GM18507 (cell line): ENCODE measurements at places on chromosomes 11 and 22.

GRCh38 chr11:62416596-62416995 lies 2.2 kb upstream of the SCGB1A1 start:
- no peak for DNase-seq

DNA sequence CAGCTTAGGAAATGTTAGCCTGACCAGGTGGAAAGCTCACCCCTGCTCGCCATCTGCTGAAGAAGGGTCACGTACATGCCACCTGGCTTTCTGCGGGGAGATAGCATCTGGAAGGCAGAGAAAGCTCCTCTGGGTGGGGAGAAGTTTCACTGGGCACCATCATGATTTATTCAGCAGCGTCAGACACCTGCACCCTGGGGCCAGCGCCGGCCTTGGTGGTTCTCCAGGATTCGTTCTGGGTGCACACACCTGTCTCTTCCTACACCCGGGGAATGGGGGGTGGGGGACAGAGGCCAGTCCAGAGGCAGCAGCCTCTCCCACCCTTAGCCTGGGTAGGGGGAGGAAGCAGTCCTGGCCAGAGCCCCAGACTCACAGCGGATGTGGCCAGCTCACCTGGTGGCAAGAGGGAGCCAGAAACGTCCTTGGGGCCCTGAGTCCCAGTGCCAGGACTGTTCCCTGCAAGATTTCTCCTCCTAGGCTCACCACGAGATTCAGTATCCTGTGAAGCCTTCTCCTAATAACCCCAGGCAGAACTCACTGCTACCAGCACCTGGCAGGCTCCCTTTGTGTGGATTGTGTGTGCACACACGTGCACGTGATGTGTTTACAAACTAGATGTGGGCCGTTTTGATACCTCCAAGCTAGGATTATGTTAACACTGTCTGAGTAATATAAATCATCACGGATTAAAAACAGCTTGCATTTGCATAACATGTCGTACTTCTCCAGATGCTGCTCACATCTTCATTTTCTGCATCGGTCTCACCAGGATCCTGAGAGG lies 17.3 kb upstream of the RASD2 start:
- no peak for DNase-seq

DNA sequence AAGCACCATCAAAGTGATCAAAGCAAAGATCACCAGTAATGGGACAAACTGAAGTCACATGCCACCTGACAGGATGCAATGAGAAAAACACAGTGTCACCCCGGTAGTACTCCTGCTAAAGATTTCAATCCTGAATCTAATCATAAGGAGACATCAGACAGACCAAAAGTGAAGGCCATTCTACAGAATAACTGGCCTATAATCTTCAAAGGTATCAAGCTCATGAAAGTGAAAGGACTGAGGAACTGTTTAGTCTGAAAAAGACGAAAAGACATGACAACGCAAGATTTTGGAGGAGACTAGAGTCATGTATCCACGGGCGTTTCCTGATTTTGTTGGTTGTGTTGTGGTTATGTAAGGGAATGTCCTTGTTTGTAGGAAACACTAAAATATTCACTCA lies 42.4 kb upstream of the TSKU start:
- no peak for DNase-seq

GRCh38 chr22:22673628-22674027 lies 29.2 kb downstream of the GGTLC2 start:
- DNase-seq, result no peak

DNA sequence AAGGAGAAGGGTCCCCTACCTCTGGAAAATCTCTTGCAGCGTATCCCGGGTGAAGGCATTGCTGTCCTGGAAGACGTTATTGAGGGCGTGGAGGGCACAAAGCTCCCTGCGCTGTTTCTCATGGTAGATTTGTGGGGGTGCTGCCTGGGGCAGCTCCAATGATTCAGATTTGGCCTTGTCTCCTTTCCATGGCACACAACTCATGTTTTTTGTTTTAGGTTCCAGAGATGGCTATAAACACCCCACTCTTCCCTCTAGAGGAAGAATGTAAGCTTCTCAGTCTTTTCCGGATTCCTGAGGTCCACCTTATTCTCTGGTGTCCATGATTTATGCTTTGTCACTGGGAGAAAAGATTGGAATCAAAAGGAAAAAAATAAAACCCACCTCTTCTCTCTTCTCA lies 959 bp downstream of the JOSD1 start:
- no peak for DNase-seq

- no peak for DNase-seq
These were observed 66.9 kb upstream of the SESN3 start for GRCh38 chr11:95297680-95298452.

- DNase-seq, result no peak
These were observed 178.1 kb downstream of the UVRAG start for GRCh38 chr11:75993126-75993525.

DNA sequence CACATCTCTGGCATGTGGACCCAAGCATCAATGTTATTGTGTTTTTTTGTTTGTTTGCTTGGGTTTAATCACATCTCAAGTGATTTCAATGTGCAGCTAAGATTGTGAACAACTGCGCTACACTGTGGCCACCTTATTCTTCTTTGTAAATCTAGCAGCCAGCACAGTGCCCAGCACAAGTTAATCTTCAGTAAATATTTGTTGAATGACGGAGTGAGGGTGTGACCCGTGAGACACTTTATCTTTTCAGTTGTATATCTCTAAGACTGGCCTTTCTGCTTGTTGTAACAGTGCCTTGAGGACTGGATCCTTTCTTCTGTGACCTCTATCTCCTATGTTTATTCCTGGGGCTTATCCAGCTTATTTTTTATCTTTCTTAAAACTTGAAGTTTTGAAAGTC lies 21.4 kb upstream of the AMOTL1 start:
- DNase-seq, result no peak
